Activated CD4-positive, alpha-beta T cell treated with anti-CD3 and anti-CD28 coated beads, Interleukin-2, amount 10 ng/mL, durations not matched to agents 24 days and 14 days (primary cell): ENCODE measurements at places on chromosomes 5 and 9.

DNA sequence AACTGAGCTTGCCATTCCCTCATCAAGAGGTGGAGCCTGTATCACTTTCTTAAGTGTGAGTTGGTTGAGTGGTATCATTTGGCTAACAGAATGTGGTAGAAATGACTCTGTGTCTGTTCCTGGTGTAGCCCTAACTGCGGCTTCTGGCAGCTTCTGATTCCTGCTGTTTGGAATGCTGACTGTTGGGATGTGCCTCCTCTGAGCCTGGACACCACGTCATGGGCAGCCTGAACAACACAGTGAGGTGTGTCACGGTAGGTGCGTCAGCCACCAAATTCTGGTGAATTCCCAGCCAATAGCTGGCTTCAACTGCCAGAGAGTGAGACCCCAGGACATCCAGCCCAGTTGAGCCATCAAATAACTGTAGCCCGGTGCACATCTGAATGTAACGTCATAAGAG, 6.1 kb upstream of the C9orf152 start:
- no peak overlapping the region for H3K27ac ChIP-seq
- peaks cover 5% of the 10 kb centered on the region for H3K4me1 ChIP-seq

GRCh38 chr5:92364986-92365550, 982.0 kb upstream of the ARRDC3 start:
- H3K27me3 ChIP-seq = no peaks in the 10 kb centered on the region
- no peak overlapping the region for H3K27ac ChIP-seq
- no peaks in the 10 kb centered on the region for H3K4me1 ChIP-seq
- DNase-seq = no peak
- no peaks in the 10 kb centered on the region for H3K36me3 ChIP-seq

- no peak overlapping the region for H3K4me3 ChIP-seq
- H3K27me3 ChIP-seq = peaks cover 3% of the 10 kb centered on the region
- no peak for DNase-seq
- H3K27ac ChIP-seq = no peak overlapping the region
- H3K36me3 ChIP-seq = no peaks in the 10 kb centered on the region
Measured at GRCh38 chr5:127101935-127102334, 28.6 kb upstream of the C5orf63 start.

GRCh38 chr9:135332516-135332915, 147.1 kb upstream of the PPP1R26 start:
- DNase-seq = no peak
- H3K36me3 ChIP-seq = no peaks in the 10 kb centered on the region
- no peaks in the 10 kb centered on the region for H3K27me3 ChIP-seq
- H3K27ac ChIP-seq = no peak overlapping the region
- H3K4me3 ChIP-seq = no peak overlapping the region
- H3K4me1 ChIP-seq = no peaks in the 10 kb centered on the region

- H3K27ac ChIP-seq = no peak overlapping the region
- H3K4me1 ChIP-seq = no peaks in the 10 kb centered on the region
- no peak for DNase-seq
- no peaks in the 10 kb centered on the region for H3K36me3 ChIP-seq
- H3K27me3 ChIP-seq = no peaks in the 10 kb centered on the region
Measured at GRCh38 chr5:125486634-125487033, 740.2 kb upstream of the ZNF608 start.

- no peak overlapping the region for H3K27ac ChIP-seq
- H3K27me3 ChIP-seq = no peaks in the 10 kb centered on the region
- peaks cover 20% of the 10 kb centered on the region for H3K4me1 ChIP-seq
- peaks cover 8% of the 10 kb centered on the region for H3K36me3 ChIP-seq
- no peak overlapping the region for H3K4me3 ChIP-seq
Measured at GRCh38 chr5:420632-421286, 22.2 kb upstream of the EXOC3 start.

GRCh38 chr5:71907608-71908145, 188.6 kb downstream of the CARTPT start:
- H3K27ac ChIP-seq = no peak overlapping the region
- H3K36me3 ChIP-seq = no peaks in the 10 kb centered on the region
- DNase-seq = peak; percentile 46
- H3K4me1 ChIP-seq = no peaks in the 10 kb centered on the region
- H3K4me3 ChIP-seq = no peak overlapping the region
- peaks cover 2% of the 10 kb centered on the region for H3K27me3 ChIP-seq

DNA sequence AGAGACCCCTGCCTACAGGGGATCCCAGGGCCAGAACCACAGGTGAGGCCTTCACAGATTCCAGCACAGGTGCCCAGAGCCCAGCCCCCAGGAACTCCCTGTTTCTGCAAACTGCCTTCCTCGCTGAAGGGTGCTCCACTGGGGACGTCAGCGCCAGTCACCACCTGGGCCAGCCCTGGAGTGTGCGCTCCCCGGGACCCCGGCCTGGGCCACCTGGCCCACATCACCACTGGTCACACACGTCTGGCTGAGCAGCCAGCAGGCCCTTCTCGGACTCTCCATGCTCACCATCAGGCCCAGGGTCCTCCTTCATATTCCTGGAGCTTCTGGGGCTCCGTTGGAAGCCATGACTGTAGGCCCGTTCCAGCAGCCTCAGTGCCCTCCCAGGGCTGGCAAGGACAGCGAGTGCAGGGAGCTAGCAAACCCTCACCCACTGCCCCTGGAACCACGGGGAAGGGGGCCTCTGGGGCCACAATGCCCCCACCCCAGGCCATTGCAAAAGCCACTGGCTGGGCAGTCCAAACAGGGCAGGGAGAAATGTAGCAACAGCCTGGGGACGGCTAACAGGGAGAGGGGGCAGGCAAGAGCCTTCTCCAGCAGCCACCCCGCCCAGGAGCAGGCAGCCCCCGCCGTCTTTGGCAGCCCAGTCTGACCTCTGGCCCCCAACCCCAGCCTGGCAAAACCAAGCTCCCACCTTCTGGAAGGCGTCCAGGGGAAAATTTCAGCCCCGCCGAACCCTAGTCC, 1.3 kb downstream of the AGPAT2 start:
- H3K27me3 ChIP-seq = peaks cover 4% of the 10 kb centered on the region
- DNase-seq = no peak
- peaks cover 4% of the 10 kb centered on the region for H3K4me1 ChIP-seq
- H3K4me3 ChIP-seq = peak overlapping the region; percentile 81
- no peaks in the 10 kb centered on the region for H3K36me3 ChIP-seq

GRCh38 chr9:76638001-76638400, 126.2 kb upstream of the PCA3 start:
- H3K27me3 ChIP-seq = peaks cover 2% of the 10 kb centered on the region
- H3K27ac ChIP-seq = no peak overlapping the region
- H3K36me3 ChIP-seq = no peaks in the 10 kb centered on the region
- H3K4me3 ChIP-seq = no peak overlapping the region
- peaks cover 5% of the 10 kb centered on the region for H3K4me1 ChIP-seq

GRCh38 chr9:138111607-138112006, 234.0 kb downstream of the CACNA1B start:
- no peak overlapping the region for H3K4me3 ChIP-seq
- H3K27ac ChIP-seq = no peak overlapping the region
- no peaks in the 10 kb centered on the region for H3K4me1 ChIP-seq

DNA sequence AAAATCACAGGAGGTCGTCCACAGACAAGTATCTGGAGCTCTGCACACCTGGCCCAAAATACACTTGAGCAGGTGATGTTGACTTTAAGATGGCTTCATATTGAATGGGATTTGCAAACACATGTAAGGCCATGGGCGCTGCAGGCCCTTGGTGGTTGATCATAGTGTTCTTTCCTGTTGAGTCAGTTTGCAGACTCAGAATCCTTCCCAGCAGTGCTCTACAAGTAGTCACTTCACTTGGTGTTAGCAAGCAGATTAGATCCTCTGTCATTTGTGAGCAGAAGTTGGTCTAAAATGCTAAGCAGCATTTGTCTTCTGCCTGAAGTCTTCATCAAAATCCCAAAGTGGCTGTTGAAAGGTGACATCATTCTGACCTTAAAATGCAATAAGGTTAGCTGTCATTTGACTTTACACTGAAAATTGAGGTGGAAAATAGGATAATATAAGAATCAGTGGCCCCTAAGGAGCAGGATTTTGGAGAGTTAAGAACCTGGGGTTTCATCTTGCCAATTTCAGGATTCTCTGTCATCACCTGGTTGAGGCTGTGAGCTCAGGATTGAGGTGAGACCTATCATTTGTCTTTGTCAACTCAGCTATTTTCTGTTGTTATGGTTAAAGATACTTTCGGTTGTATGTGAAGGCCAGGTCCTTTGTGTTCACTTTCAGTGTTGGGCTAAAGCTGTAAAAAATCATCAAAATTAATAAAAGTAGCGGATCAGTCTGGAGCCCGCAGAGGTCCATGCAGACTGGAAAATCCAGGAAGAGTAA, 114.5 kb downstream of the LRRC70 start:
- H3K36me3 ChIP-seq = no peaks in the 10 kb centered on the region
- peaks cover 6% of the 10 kb centered on the region for H3K4me1 ChIP-seq
- no peak for DNase-seq
- no peak overlapping the region for H3K27ac ChIP-seq
- no peak overlapping the region for H3K4me3 ChIP-seq
- no peaks in the 10 kb centered on the region for H3K27me3 ChIP-seq

DNA sequence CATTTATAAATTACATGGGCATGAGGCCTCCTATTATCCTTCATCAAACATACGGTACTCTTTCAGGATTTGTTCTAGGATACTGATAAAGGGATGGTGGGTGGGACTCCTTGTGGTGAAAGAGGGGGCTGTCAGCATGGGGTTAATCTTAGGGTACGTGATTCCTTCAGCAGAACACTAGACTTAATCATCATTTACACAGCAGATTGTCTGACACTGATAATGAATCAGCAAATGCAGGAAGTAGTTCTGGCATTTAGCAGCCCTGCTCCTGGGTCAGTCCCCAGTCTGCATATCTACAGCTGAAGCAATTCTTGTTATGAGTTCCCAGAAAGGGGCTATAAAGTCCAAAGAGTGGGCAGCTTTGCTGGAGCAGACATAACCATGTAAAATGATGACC, 384.6 kb downstream of the SPOCK1 start:
- no peak for DNase-seq
- H3K27ac ChIP-seq = no peak overlapping the region
- H3K27me3 ChIP-seq = no peaks in the 10 kb centered on the region
- H3K4me1 ChIP-seq = peaks cover 2% of the 10 kb centered on the region

DNA sequence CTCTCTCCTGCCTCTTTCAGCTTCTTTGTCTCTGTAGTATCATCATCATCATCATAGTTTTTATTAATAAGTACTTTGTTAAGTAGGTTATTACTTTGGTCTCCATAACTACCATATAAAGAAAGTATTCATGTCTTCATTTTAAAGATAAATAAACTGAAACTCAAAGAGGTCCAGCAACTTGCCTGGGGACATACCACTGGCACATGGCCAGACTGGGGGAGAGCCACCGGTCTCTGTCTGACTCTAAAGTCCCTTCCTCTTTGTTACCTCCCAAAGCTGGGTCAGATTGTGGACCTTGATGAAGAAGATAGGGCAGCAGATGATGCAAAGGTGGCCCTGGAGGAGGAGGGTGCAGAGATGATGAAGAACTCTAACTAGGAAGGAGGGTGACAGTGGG, 8.5 kb downstream of the CDX1 start:
- no peaks in the 10 kb centered on the region for H3K4me1 ChIP-seq
- no peaks in the 10 kb centered on the region for H3K36me3 ChIP-seq
- H3K4me3 ChIP-seq = no peak overlapping the region
- H3K27ac ChIP-seq = no peak overlapping the region
- peaks cover 23% of the 10 kb centered on the region for H3K27me3 ChIP-seq

GRCh38 chr5:109823597-109823996, 133.9 kb downstream of the MAN2A1 start:
- peaks cover 50% of the 10 kb centered on the region for H3K36me3 ChIP-seq
- DNase-seq = no peak
- H3K4me1 ChIP-seq = no peaks in the 10 kb centered on the region
- no peak overlapping the region for H3K27ac ChIP-seq
- H3K27me3 ChIP-seq = no peaks in the 10 kb centered on the region

DNA sequence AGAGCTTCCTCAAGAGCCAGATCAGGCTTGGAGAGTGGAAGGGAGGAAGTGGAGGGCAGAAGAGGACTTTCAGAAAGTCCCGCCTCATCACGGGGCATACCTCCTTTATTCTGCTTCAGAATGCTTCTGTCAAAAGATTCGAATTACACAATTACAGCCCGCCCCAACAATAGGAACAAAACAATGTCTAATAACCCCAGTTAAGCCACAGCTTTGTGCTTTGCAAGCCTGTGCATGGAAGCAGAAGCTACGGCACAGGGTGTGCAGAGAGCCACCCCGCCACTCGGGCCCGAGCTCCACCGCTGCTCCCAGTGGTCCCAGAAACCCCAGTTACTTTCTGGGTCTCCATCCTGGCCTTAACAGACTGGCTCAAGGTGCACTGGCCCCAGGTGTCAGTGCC, 23.5 kb downstream of the HNRNPH1 start:
- H3K4me1 ChIP-seq = no peaks in the 10 kb centered on the region
- no peak overlapping the region for H3K27ac ChIP-seq
- no peak for DNase-seq
- H3K36me3 ChIP-seq = peaks cover 41% of the 10 kb centered on the region
- H3K27me3 ChIP-seq = no peaks in the 10 kb centered on the region

DNA sequence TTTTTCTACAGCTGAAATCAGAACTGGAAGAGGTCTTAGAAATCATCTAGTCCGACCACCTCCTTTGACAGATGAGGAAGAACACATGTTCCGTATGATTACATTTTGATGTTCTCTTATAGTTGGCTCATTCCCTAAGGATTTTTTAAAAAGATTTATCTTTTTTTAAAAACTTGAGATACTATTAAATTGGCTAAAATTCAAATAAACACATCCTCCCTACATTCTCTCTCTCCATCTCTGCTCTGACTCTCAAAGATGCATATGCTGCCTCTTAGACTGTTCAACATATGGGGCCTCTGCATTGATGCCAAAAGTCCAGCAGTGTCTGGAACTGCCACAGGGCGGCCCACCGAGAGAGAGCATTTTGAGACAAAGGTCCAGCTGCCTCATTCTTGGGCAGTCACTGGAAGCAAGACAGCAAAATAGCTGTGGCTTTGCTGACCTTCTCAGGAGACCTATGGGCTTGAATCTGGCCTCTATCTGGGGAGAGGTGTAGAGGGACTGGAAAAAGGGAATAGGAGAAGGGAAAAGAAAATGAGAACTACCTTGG, 12.8 kb upstream of the TSSK1B start:
- DNase-seq = no peak
- no peak overlapping the region for H3K27ac ChIP-seq
- H3K27me3 ChIP-seq = peaks cover 23% of the 10 kb centered on the region
- H3K4me3 ChIP-seq = no peak overlapping the region

DNA sequence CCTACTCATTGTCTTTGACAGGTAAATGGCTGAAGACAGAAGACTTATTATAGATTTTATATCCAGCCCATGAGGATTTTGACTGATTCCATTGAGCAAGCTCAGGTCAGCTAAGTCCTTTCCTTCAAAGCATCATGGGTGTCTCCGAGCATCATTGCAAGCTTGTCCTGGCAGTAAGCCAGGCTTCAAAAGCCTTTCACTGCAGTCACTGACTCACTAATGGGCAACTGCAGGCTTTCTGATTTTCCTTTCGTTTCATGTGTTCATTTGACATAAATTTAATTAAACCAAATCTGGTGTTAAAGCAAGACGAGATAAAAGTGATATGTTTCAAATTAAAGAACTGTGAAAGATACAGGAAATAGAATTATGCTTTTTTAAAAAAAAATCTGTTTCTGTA, 426.2 kb downstream of the ANXA1 start:
- no peak for DNase-seq
- no peak overlapping the region for H3K4me3 ChIP-seq
- H3K27me3 ChIP-seq = no peaks in the 10 kb centered on the region
- no peaks in the 10 kb centered on the region for H3K4me1 ChIP-seq

- H3K4me3 ChIP-seq = no peak overlapping the region
- H3K4me1 ChIP-seq = no peaks in the 10 kb centered on the region
- DNase-seq = no peak
- H3K27me3 ChIP-seq = no peaks in the 10 kb centered on the region
- H3K27ac ChIP-seq = no peak overlapping the region
Measured at GRCh38 chr5:116359592-116359991, 215.0 kb downstream of the SEMA6A start.
